G401 (cell line): ENCODE measurements at places on chromosomes 2 and 18.

GRCh38 chr2:171999161-171999560 lies 592 bp upstream of the METAP1D start:
- no peak for DNase-seq

GRCh38 chr2:222424729-222425671 lies 657 bp downstream of the SGPP2 start:
- peak; percentile 81 for DNase-seq

DNA sequence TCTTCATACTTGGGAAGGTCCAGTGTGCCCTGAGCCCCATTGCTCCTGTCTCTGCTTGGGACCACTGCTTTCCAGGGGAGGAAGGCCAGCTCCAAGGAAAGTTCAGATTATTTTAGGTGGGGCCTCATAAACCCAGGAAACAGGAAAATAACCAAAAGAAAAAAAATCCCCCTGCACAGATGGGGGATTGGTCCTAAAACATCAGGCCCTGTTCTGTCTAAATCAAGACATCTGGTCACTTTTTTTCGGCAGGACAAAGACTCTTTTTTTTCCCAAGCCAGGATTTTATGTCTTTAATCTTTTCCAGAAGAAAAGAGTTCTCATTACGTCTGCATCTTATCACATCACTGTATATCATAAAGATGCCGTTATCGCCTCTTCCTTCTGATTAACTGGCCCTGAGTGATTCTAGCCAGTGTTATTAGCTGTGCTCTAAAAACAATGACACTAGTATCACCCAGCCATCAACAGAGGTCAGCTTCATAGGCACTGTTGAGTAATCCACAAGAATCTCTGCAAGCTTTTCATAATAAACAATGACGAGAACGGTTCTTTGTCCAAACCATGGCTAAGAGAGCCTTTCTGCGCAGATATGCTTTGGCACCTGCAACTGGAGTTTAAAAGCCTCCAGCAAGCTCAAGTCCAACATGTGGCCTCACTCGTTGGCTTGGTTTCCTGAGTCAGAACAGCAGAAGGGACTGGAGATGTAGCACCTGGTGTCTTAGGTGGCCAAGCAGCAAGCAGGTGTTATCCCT lies 138.2 kb downstream of the VAPA start:
- peak; percentile 3 for DNase-seq

GRCh38 chr2:136297312-136297711 lies 179.4 kb upstream of the CXCR4 start:
- no peak for DNase-seq

DNA sequence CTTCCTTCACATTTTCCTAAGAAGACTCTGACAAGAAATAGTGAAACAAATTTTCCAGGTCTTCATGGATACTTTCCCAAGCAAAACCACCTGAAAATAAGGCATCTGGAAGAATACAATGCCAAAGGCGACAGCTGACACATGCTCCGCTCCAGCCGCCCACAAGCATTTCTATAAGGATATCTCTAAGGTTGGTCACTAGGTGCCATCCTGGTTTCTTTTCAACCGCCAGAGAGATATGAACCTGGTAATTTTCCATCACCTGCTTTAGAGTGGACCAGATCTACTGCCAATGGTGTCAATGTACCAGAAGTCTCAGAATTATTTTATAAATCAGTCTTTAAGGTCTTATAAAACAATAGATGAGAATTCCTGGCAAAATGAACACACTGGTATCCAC lies 97.2 kb downstream of the GAREM1 start:
- DNase-seq: peak; percentile 65

- DNase-seq: no peak
Observed at GRCh38 chr2:231185050-231185725, 13.2 kb upstream of the ARMC9 start.

- no peak for DNase-seq
Observed at GRCh38 chr2:213187833-213188532, 36.6 kb upstream of the IKZF2 start.

GRCh38 chr18:33157893-33158292 lies 282.6 kb downstream of the CCDC178 start:
- no peak for DNase-seq

- peak; percentile 16 for DNase-seq
Observed at GRCh38 chr18:24446953-24447538, 13.4 kb upstream of the HRH4 start.

DNA sequence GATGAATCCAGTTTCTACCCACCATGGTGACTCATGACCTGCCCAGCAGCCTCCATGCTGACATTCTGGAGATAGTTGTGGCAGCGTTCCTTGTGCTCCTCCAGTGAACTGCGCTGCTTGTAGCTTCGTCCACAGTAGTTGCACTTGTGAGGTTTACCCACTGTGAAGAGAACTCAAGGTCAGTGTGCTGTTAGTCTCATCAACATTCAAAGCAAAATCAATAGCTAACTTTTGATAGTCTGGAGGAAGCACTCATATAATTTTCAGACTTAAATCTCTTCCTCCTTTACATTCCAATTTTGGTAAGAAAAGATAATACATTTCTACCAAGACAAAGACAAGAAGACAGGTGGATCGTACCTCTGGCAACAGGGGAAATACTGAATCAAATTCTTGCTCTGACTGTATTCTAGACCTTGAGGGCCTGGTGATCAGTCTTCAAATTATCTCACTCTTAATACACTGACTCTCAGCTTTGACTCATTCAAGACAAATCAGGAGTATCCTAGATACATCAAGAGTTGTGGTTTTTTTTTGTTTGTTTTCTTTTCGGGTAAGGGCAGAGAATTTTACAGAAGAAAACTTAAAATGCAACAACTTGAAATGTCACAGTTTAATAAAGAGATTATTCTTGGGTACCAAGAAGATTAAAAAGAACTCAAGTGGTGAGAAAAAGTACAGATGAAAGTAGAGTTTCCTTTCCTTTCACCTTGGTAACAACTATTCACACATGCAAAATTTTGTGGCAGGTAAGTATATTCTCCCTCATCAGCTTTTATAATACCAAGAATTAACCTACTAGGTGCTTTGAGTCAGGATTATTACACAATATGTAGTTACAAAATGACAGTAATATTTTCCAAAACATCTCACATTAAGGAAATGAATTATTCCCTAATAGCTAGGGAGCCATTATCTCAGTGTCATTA lies 129.2 kb downstream of the IKZF2 start:
- no peak for DNase-seq

GRCh38 chr2:241035142-241035817 lies 36.9 kb downstream of the SNED1 start:
- peak; percentile 23 for DNase-seq

- peak; percentile 45 for DNase-seq
Observed at GRCh38 chr2:29841386-29842004, 79.9 kb downstream of the ALK start.

DNA sequence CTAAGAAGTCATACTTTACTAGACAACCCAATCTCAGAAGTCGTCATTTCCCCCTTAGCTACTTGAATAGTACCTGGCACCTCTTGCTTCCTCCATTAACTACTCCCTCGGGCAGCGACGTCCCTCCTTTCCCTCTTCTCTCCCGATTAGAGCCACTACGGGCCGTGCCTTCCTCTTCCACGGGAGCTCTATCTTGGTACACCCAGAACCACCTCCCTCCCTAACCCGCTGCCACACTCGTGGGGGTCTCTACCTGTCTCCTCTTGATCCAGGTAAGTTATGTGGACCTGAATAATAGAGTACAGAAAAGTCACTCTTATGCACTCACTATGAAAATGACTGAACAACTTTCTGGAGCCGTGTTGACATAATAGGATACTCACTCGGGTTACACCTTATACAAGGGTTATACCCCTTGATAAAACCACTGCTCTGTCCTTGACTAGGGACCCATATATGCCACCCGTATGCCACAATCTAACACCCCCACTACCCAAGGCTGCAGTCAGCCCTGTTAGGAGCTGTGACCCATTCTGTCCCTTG lies 595 bp upstream of the HDHD2 start:
- DNase-seq: no peak

GRCh38 chr2:70084973-70085710 lies 2.1 kb upstream of the PCBP1 start:
- DNase-seq: peak; percentile 80

GRCh38 chr2:181457121-181457740 lies at the start of gene ITGA4:
ITGA4 (plus strand) TSS chr2:181457386; CDS start chr2:181457655, 269 bp downstream.
- peak; percentile 28 for DNase-seq

DNA sequence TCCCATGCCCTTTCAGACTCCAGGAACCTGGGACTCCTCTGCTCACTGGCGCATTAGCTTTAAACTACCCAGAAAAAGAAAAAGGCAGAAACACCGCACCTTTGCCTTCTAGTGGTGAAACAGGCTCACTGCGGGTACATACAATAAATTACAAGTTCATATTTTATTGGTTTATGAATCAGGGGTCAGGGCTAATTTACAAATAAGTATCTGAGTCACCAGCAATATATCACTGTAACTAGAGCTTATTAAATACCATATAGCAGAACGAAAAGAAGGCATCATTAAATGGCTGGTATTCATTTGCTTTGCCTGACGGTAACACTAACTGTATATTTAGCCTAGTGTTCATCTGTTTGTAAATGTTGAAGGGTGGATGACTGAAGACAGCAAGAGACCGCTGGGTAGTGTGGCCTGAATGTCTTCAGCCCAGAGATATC lies 26.9 kb upstream of the DTNB start:
- peak; percentile 83 for DNase-seq

DNA sequence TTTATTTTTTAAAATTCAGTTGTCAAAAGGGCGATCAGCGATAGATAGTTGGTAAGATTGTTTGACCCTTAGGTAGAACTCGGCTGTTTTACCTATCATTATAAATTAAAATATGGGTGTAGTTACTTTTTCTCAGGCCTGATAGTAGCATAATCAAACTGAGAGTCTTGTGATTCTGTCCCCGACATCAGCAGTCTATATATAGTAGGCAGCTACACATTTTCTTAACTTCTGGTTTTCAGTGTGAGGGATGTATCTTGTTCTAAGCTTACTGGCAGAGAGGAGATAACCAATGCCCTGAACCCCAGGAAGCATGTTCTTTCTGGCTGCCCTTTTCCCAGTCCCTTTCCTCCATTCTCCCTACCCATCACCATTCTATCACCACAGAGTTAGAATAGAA lies 56.6 kb downstream of the XRCC5 start:
- DNase-seq: no peak

- DNase-seq: no peak
Observed at GRCh38 chr18:28007841-28008240, 169.1 kb downstream of the CDH2 start.

DNA sequence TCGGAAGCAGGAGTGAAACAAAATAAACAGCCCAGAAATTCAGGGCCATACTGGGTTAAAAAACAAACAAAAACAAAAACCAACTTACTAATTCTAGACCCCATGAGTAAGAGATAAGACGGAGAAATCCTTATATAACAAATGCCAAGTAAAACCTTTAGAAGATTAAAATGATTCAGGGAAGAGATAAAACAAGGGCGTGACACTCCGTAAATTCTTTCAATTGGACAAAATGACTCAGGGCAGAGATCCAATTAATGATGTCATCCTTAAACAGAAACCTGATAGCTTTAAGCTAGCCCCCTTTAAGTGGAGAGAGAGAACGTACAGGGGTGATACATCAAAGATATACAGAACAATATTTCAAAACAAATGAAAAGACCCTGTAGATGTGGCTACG lies 317.4 kb downstream of the NBAS start:
- DNase-seq: no peak

DNA sequence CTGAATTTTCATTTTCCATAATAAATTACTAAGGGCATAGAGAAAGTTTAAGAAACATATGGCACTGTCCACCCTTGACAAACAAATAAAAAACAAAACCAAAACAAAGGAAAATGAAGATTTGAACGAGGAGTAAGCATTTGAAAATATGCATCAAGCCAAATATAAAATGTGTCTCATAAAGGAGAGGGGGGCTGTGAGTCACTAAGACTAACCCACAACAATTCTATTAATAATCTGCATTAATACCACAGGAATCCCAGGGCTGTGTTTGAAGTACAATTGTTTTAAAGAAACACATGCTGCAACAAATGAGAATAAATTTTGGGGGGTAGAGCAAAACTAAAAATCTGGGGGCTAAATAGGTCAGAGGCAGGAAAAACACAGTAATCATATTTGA lies 53.8 kb upstream of the STK17B start:
- no peak for DNase-seq
